EH (cell line): ENCODE measurements at places on chromosomes 11 and 22.

DNA sequence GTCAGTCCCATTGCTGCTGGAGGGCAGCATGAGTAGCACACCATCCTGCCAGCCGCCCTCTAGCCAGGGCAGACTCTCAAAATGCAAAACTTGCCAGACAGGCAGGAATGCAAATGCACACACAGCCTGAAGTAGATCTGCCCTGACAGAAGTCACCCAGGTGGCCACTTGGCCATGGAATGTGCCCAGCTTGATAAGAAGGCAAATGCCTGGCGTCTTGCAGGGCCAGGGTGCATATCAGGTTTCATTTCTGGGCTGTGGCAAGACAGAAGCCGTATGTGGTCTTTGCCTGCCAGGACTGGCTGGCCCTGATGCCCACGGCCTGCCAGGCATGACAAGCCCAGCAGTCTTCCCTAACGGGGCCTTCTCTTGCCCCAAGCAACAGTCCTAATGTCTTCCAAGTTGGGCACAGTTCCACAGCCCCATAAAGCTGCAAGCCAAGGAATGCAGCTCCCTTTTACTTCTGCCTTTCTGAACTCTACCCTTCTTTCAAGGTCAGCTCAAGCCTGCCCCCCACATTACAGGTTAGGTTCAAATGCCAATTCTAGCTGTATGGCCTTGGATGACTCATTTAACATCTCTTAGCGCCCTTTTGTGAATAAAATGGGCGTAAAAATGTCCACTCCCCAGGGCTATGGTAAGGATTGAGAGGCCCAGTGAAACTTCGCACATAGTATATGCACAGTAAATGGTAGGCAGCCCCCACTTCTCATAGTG is 29.7 kb downstream of the POU2AF3 start:
- DNase-seq, result peak; percentile 29

DNA sequence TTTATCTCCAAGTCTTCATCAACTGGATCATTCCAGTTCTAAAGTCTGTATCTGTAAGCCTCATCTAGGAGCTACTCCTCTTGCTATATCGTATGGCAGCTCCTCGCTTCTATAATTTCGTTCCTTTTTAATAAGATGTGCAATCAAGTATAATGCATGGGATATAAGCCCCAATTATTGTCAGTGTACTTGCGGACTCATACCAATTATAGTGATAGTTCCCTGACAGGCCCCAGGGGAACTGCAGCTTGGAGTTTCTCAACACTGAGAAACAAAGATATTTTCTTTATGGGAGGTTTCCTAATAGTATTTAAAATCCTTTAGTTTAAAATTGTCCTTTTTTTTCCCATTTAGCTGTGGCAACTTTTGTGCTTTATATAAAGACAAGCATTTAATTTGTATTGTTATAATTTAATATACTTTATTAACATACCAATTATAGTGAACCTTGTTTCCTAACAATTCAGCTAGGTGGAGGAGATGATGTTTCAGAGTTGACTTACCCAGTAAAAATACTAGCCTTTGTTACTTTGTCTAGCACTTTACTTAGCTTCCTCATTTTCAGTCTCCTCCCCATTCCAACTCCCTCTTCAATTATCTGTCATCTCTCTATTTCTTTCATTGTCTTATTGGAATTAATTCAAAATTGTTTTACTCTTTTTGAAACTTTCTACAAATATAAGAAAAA is 25.3 kb upstream of the DDX17 start:
- DNase-seq, result no peak

DNA sequence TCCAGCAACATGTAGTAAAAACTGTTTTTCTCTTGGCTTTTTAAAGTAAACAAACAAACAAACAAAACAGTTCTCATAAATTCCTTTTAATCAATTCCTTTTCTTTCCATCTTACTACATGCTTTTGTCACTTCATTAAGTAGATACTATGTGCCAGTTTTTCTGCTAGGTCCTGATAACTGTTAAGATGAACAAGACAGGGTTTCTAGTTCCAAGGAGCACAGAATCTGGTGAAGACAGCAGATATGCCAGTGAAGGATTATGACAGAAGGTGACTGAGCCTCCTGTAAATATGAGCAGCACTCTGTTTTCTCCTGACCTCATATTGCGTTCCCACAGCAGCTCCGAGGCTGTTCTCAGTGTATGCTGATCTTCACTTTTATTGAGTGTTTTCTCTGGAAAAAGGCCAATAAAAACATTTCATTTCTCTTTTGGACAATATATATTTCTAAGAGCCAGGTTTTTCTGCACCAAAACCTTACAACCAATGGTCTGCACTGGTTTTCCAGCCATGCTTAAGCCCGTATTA is 45.8 kb downstream of the HEPHL1 start:
- peak; percentile 14 for DNase-seq

GRCh38 chr11:68950270-68950669 is 30.5 kb downstream of the MRGPRD start:
- peak; percentile 28 for DNase-seq

GRCh38 chr11:97645736-97646135 is 1255.9 kb downstream of the JRKL start:
- DNase-seq, result no peak

DNA sequence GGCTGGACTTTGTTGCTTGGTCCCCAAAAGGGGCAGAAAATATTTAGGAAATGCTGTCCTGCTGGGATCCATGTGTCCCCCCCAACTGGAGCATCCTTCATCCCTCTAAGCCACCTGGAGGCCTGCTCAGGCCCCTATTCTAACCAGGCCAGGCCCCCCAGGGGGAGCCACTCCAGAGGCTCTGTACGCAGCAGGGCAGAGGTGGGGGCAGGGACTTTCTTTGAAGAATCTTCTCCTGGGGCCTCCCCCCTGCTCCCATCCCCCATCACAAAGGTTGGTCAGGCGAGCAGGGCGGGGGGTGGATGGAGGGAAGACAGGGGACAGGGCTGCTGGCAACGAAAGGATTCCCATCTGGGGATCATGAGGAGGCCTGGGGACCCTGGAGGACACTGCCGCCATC is 170.8 kb downstream of the MN1 start:
- DNase-seq, result no peak

DNA sequence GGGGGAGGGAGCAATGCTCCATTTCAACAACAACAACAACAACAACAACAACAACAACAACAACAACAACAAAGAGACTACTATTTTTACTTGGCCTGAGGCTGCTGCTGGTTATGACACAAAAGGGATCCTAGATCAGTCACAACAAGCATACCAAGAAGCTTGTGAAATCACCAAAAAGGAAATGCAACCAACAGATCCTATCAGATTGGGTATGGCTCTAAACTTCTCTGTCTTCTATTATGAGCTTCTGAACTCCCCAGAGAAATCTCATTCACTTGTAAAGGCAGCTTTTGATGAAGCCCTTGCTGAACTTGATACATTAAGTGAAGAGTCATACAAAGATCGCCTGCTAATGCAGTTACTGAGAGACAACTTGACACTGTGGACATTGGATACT is 10.5 kb upstream of the MS4A2 start:
- DNase-seq, result no peak

GRCh38 chr11:47332791-47333525 is 19.5 kb downstream of the MYBPC3 start:
- DNase-seq, result no peak

GRCh38 chr22:49767355-49768062 is 60.2 kb downstream of the BRD1 start:
- peak; percentile 61 for DNase-seq

DNA sequence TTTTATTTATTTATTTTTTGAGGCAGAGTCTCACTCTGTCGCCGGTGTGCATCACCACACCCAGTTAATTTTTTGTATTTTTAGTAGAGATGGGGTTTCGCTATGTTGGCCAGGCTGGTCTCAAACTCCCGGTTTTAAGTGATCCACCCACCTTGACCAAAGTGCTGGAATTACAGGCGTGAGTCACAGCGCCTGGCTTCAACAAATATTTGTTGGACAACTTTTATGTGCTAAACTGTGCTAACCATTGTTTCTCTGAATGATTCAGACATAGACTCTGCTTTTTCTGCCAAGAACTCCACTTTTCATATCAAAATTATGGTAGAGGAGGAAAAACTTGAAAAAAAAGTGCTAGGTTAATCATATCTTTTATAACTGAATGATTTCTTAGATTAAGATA is 36.3 kb downstream of the MMP7 start:
- peak; percentile 52 for DNase-seq

GRCh38 chr11:32610797-32611352 is 27.2 kb downstream of the EIF3M start:
- DNase-seq, result peak; percentile 4

DNA sequence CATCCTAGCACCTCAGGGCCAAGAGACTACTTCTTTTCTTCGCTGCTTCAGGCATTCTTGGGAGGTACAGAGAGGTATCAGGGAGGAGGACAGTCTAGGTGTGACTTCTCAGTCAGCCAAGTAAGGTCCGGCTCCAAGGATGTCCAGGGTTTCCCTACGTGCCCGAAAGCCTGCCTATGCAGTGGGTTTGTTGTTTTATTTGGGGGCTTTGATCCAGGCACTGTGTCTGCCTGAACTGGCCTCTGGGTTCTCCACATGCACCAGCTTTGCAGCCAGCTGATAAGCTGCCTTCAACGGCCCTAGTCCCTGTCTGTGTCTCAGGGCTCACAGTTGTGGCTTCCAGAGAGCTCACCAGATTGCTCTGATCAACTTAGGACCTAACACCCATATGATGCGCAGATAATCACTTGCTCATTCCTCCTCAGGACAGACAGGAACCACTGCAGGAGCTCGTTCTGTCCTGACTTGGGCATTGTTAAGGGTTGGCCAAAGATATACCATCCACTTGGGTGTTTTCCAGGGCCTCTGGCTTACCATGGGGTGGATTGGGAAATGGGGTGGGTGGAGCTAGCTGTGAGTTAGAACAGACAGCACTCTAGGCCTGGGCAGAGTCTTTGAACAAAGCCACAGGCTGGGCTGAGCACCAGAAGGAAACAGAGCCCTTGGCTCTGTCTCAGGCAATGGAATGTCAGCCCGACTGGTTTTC is 45.5 kb upstream of the CRYBB3 start:
- DNase-seq, result no peak

DNA sequence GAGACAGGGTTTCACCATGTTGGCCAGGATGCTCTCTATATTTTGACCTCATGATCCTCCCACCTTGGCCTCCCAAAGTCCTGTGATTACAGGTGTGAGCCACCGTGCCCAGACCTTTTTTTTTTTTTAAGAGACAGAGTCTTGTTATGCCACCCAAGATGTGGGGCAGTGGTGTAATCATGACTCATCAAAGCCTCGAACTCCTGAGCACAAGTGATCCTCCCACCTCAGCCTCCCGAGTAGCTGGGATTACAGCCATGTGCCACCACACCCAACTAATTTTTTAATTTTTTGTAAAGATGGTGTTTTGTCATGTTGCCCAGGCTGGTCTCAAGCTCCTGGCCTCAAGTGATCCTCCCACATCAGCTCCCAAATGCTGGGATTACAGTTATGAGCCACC is 37.9 kb downstream of the IZUMO1R start:
- DNase-seq, result no peak

- peak; percentile 8 for DNase-seq
These were observed 164.3 kb downstream of the GUCY1A2 start for GRCh38 chr11:106853850-106854401.

GRCh38 chr11:94907226-94907625 is 66.1 kb downstream of the CWC15 start:
- DNase-seq, result no peak

DNA sequence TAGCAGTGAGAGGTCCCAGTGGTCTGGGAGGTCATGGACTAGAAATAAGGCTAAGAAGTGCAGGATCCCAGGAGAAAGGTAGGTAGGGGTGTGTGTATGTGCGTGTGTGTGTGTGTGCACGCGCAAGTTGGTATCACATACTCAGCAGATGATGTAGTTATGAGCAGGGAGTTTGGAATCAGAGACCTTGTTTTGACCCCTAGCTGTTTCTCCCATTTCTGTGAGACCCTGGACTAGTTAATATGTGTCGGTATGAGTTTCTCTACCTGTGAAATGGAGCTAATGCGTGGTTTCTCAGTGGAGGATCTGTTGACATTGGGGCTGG is 1.3 kb downstream of the SERPING1 start:
- DNase-seq, result peak; percentile 46

DNA sequence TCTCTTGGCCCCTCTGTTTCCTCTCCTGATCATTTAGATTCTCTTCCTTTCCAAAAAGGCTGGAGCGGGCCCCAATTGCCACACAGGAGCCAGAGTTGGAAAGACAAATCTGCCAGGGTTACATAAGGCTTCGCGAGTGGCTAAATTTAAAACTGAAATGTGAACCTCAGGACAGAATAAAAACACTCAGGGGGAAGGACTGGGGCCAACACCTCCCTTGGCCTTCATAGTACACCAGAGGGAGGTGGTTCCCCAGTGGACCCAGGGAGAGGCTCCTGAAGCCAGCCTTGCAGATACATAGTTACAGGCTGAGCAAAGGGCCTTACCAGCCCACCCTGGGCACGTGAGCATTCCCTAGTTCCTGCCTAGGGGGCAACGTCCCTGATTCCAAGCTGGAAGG is 150.1 kb downstream of the MN1 start:
- DNase-seq, result no peak

DNA sequence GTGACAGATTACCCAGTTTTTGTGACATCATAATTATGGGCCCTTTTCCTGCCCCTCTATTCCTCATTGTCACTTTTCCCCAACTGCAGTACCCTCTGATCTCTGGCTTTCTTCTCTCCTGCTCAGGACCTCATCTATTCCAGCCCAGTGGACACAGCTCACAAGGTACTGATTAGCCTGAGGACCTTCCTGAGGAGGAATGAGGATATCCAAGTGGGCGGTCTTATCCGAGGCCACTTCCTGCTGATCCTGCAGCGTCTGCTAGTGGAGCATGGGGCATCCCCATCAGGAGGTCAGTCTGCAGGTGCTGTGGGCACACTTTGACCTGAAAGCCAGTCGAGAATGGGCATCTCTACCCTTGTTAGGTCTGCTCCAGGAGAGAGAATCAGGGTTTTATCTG is 24.5 kb upstream of the CCDC134 start:
- no peak for DNase-seq

- DNase-seq, result no peak
These were observed 5.0 kb upstream of the RASL10A start for GRCh38 chr22:29320546-29320945.

DNA sequence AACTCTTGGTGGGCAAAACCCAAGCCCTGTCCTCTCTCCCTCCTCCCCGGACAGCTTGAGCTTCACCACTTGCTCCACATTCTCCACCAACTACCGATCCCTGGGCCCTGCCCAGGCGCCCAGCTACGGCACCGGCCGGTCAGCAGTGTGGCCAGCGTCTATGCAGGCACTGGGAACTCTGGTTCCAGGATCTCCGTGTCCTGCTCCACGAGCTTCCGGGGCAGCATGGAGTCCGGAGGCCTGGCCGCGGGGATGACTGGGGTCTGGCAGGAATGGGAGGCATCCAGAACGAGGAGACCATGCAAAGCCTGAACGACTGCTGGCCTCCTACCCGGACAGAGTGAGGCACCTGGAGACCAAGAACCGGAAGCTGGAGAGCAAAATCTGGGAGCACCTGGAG is 68.9 kb upstream of the RTL6 start:
- DNase-seq, result no peak
